ENCODE measurements at places on chromosomes 7 and 10.

- DNase-seq, result no peak
These were observed 274.4 kb upstream of the YAE1 start for GRCh38 chr7:39291628-39292410.

- DNase-seq, result no peak
These were observed 114.2 kb downstream of the C10orf105 start for GRCh38 chr10:71605263-71605962.

GRCh38 chr10:34520084-34520483 is 295.0 kb downstream of the PARD3 start:
- no peak for DNase-seq

- DNase-seq, result no peak
These were observed 1063.4 kb upstream of the GHITM start for GRCh38 chr10:83075815-83076355.

- no peak for DNase-seq
These were observed 276.9 kb downstream of the CSTF2T start for GRCh38 chr10:51422311-51423120.

- no peak for DNase-seq
These were observed 58.5 kb upstream of the SMIM30 start for GRCh38 chr7:113176836-113177235.

- no peak for DNase-seq
These were observed 23.4 kb downstream of the IQCE start for GRCh38 chr7:2582006-2582735.

- DNase-seq, result no peak
These were observed 29.6 kb downstream of the SLC16A12 start for GRCh38 chr10:89505640-89506275.

GRCh38 chr10:86225103-86225782 is 141.4 kb downstream of the GRID1 start:
- no peak for DNase-seq

- DNase-seq, result no peak
These were observed 244.4 kb downstream of the SKIDA1 start for GRCh38 chr10:21280971-21281572.

DNA sequence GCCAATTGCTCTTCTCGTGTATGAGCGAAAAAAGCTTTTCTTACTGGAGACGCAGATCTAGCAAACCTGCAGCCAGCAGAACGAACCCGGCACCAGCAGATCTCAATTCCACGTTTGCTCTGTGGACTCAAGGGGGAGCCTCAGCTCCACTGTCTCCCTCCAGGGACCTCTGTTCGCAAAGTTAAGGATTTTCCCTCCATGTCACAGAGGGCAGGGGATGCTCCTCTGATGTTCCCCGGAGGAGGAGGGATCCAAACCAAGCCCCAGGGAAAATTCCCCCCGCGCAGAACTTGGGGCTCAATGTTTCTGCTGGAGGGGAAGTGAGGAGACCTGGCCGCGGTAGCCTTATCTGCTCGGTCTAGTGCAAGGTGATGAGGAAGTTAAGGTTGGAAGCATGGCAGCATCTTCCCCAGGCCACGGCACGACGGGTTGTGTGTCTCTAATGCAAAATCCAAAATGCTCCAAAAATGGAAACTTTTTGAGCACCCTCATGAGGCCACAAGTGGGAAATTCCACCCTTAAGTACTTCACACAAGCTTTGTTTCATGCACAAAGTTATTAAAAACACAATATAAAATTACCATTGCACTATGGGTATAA is 9.0 kb downstream of the IQCE start:
- DNase-seq, result no peak

- DNase-seq, result no peak
These were observed 1073.6 kb downstream of the SORCS3 start for GRCh38 chr10:105714728-105715127.

GRCh38 chr10:26534384-26534783 is 96.2 kb downstream of the APBB1IP start:
- DNase-seq, result no peak

DNA sequence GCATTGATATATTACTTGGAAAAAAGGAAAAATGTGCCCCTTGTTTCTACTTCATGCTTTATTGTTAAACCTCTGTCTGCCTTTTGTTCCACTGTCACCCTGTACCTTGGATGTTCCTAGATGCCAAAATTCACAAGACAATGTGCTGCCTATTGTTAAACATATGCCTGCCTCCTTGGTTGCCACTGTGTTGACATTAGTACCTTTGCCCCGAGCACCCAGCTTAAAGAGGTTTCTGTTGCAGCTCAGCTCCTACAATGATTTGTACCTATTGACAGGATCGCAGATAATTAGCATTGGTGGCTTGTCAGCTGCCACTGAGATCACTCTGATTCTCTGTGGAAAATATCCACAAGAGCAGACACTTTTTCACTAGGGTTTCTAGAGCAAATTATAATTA is 188.0 kb downstream of the KCND2 start:
- DNase-seq, result no peak

GRCh38 chr10:26251925-26252324 is 35.4 kb downstream of the GAD2 start:
- no peak for DNase-seq

GRCh38 chr7:46369933-46370654 is 449.0 kb upstream of the IGFBP3 start:
- DNase-seq, result no peak

- no peak for DNase-seq
These were observed 406 bp downstream of the CBLL1 start for GRCh38 chr7:107744345-107744750.

DNA sequence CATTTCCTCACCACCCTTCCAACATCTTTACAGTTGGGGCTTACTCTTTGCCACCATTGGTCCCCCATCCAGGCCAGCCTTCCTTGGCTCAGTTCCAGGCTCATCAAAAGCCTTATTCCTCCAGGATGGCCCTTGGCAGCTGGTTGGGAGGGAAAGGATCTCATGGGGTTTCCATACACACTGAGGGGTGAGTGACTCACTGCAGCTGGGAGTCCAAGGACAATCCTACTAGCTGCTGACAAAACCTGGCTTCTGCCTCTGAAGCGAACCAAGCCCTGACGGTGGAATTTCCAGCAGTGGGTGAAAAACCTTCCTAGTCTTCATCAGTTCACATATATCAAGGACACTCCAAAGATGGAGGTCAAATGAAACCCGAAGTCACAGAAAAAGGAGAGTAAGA is 22.9 kb downstream of the CRHR2 start:
- DNase-seq, result no peak

DNA sequence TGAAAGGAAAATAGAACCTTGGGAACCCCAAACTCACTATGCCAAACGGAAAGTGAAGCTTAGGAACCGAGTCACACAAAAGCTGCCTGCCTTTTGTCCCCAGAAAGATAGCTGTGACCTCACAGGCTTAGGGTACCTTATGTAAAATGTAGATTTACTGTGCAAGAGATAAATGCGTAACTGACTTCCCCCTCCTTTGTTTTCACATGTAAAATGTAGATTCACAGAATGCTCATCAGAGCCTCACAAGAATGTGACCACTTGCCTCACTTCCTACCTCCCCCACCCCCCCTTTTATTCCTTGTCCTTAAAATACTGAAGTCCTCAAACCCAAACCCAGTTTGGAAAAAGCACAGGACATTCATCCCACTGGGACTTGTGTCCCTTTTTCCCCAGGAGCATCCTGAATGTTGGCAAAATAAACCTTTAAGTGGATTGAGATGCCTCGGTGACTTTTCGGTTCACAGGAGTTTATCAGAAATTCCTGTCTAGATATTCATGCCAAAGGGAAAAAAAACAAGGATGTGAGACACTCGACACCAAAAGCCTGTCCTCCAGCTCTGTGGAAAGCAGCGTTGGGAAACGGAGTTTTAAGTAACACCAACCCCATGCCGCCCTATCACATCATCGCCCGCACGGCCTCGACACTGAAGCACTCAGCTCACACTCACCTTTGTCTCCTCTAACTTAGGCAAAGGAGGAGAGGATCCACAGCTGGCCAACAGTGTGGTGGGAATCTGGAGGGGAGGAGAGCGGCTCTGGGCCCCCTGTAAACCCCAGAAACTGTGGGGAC is 45.9 kb downstream of the SVIL start:
- DNase-seq, result no peak

DNA sequence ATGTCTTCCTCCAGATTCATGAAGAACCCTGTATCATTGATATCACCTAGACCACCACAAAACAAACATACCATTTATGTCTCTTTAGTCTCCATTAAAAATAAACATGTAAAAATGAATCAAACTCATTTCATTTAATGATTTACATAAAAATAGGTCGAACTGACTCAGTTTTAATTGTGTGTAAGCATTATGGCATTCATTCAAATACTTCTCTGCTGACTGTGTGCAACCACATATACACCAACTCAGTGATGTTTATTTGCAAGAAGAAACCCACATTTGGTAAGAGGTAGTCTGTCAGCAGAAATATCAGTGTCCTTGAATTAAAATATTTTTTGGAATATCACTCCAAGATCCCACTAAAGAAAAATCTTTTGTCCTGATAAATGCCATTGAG is 30.5 kb downstream of the ABCB1 start:
- no peak for DNase-seq

- DNase-seq, result no peak
These were observed 834.2 kb downstream of the LRMDA start for GRCh38 chr10:76265441-76266113.

DNA sequence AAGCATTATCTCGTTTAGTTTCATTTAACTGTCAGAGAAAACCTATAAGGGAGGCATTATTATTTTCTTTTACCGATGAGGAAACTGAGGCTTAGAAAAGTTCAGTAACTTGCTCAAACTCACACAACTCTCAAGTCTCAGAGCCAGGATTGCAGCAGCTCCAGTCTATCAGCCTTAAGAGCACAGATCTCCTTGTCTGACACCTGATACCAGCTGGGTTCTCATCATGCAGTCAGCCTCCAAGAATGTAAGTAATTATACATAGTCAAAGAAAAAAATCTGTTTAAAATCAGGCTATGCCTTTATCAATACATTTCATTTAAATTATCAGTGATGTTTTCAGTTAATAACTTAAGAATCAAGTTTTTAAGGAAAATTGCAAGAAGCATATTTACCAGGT is 236.6 kb upstream of the TCF7L2 start:
- DNase-seq, result no peak

DNA sequence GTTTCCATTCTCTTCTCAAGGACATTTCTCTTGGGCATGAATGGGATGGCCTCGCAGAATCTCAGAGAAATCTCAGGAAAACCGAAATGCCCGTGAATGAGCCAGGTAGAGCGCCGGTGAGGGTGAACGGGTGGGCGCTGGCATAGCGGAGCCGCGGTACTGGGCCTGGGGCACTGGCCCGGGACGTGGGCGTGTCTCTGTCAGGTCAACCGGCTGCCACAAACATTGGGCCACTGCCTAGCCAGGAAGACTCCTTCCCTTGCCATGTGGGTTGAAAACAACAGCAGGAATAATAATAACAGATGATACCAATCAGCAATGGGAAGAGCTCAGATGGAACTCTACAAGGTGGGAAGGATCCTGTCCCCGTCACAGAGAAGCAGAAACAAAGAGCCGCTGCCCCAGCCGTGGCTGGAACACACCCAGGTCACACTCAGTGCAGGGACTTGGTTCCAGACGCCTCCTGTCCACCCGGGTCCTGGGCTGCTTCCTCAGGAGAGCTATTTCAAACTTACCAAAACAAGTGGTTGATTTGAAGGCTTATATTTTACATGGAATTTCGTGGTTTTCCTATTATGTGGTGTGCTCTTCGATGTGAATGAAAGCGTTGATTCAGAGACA is 51.1 kb upstream of the EBF3 start:
- DNase-seq, result no peak

DNA sequence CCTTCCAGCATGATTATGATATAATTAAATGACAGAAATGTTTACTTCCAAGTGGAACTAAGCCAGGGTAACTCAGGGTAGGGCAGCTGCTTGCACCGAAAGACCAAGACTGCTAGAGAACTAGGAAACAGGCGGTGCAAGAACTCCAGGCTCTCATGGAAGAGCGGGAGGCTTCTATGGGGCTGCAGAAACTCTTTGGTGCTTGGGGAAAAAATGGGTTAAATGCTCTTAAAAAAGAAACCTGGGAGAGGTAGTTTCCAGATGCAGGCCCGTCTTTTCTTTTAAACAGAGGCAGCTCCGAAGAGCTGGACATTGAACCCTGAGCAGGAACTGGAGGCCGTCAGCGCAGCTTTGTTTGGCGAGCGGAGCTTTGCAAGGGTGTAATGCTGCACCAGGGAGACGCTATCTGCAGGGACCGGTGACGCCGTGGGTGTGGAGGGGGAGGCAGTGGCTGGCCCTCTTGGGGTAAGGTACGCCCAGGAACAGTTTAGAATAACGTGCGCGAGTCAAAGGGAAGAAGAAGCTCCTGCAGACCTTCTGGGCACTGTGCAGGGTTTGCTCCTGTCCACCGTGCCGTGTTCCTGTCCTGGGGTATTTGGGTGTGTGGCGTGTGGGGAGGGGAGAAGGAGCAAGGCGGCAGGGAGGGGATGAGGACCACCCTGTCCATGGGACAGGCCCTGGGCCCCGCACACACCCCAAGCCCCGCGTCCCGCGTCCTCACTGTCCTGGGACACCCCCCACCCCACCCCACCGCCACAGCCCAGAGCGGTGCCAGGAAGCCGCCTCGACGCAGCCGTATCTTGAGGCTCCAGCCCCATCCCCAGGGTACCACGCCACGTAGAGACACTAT is 59.0 kb downstream of the EGFR start:
- DNase-seq, result no peak

DNA sequence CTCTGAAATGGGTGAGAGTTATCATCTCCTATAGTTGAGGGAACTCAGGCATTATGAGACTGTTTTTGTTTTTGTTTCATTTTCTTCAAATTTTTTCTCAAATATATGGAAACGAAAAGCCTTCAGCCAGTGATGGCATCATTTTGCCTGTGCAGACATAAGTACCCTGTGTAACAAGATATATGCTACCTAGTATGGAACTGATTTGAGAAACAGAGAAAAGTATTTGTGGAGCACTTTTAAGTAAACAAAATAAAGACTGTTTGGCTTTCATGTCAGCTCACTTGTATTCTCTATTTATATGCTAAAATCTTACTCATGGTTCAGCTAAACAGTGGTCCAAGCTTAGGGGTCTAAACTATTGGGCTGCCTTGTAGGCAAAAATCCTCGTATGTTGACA is 150.6 kb downstream of the WNT2 start:
- DNase-seq, result no peak

DNA sequence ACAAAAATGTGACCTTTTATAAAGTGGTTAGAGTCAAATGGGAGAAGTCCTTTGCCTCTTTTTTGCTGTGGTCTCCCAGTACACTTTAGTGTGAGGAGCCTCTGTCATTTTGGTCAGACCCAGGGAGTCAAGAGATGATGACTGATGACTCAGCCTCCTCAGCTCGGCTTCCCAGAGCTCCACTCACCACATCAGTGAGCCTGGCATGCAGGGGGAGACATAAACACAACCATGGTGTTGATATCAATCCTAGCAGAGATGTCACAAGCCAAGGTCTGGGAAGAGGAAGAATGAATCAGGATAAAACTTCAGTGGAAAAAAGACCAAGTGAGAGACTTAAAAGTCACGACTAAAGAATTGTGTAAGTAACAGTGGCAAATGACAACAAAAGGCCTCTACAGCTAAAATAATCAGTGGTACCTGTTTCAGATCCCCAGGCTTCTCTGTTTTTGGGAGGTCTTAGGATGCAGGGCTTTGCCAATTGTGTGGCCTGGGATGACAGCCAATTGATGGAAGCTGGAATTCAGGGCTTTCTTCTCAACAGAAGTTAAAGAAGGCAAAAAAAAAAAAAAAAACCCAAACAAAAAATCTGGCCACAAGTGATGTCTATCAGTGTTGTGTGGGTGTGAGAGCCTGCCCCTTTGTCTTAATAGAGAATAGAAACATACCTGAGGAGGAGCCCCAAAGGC is 50.2 kb downstream of the TFAM start:
- no peak for DNase-seq
